ENCODE measurements at places on chromosomes 12 and 14.

GRCh38 chr12:80709811-80710726 is 2.6 kb downstream of the MYF6 start:
- DNase-seq = no peak

DNA sequence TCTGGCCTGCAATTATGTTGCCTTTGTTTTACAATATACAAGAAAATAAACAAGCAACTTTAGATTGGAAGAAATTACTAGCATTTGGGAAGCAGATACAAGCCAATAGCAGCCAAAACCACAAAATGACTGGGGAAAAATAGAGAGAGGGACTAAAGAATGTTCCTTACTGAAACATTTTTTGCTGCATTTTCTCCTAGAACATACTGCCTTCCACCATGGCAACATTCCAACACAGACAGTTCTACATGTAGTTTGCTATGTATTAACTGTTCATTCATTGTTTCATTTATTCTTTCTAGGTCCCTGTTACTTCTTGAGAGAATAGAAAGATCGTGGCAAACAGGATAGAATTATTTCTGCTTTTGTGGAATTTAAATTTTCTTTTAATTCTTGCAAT is 530.2 kb downstream of the RPS29 start:
- DNase-seq = no peak

- no peak for DNase-seq
Measured at GRCh38 chr12:122303068-122303467, 36.8 kb upstream of the VPS33A start.

DNA sequence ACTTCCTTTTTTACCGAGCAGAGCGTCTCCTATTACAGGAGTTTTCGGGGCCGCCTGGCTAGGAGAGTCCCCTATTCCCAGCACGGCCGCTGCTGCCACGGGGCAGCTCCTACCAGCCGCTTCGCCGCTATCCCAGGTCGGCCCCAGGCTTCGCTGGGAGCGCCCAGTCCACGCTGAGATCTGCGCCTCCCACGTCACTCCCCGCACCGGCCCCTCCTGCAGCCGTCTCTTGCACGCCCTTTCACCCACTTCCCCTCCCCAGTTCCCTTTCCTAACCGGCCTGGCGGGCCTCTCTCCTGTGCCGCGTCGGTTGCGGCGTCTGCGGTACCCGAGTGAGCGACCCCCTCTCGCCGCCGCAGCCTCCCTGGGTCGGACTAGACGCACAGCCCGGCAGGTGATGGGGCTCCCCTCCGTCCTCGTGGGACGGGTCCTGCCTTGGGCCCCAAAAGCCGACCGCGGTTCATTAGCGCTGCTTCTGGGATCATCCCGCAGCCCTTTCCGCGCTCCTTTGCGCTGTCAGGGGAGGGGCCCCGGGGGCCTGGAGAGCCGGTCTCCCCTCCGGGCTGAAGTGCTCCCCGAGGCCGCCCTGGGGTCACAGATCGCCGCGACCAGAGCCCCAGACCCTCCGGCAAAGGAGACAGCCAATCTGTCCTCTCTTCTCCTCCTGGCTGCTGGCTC is 1318.4 kb downstream of the TMEM121 start:
- no peak for DNase-seq

- DNase-seq = no peak
Measured at GRCh38 chr12:125282921-125283320, 217.7 kb downstream of the AACS start.

DNA sequence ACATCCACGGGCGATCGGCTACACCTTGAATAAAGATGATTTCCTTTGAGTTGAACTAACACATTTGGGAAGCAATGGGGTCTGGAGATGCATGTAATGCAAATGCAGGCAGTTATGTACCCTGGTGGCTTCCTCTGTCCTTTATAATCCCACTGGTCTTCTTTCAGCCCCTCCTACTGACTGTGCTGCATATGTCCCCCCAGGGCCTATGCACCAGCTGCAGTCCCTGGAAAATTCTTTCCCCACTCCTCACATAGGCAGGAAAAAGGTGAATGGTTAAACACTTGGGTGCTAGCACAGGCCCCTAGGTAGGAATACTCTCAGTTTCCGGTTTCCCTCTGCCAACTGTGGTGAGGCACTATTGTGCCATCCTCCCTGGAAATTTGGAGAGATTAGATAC is 294.8 kb upstream of the SOX5 start:
- no peak for DNase-seq

GRCh38 chr14:105498430-105499255 is 7.6 kb downstream of the TEDC1 start:
- no peak for DNase-seq

DNA sequence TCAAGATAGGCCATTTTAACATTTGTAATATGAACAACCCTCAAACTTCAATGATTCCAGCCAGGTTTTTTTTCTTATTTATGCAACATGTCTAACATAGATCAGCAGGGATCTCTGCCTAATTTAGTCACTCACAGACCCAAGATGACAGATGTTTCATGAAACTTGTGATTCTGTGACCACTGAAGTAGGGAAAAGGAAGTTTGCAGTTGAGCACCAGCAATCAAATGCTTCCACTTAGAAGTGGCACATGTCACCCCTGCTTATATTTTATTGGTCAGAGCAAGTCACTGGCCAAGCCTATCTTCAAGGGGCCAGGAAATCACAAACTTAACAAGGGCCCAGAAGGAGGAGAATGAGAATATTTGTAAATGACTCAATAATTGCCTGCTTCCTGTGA is 150.6 kb downstream of the BCAT1 start:
- DNase-seq = no peak

- DNase-seq = no peak
Measured at GRCh38 chr14:103133210-103134140, 10.2 kb downstream of the TNFAIP2 start.

- DNase-seq = no peak
Measured at GRCh38 chr12:15726027-15726877, 62.9 kb downstream of the EPS8 start.

DNA sequence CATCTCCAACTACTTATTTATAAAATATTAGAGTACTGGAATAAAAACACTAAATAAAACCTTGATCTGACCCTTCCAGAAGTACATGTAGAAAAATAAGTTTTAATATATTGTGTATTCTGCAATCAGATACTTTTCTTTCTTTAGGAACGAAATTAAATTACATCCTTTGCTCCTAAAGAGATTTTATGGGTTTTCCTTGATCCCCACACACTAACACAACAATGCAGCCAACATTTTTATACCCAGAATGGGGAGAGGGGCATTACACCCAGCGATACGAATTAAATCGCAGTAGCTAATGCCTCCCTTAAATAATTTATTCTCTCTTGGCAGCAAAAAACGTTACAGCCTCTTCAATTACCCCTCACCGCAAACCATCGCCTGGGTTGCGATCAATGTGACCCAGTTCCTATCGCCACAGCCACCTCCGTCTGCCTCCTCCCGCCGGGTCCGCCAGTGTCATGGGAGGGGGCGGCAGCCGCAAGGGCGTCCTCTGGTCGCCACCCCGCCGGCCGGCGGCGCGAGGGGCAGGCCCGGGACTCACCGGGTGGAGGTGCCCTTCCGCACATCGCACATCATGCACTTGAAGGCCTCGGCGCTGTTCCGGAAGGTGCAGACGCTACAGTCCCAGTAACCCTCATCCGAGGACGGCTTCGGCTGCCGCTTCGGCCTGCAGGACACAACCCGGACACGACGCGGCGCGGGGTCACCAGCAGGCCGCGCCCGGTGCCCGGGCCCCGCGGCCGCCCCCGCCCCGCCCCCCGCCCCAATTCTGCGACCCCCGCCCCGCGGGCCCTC is 796 bp downstream of the YAF2 start:
- peak; percentile 42 for DNase-seq

DNA sequence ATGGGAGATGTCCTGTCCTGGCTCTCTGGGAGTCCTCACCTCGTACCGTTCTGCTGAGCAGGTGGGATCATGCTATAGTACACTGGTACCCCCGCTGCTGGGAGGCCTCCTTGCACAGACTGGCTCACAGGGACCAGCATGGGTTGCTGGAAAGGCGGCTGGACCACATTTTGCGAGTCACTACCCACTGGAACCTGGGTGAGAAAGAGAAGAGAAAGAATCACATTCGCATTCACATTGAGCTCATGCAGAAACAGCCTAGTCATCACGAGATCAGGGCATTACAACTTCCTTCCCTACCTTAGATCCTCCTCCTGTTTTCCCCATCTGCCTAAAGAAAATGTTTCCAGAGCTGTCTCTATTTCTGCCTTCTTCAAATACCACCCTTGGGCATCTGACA is 17.3 kb upstream of the STAC3 start:
- DNase-seq = no peak

GRCh38 chr14:75860561-75861160 is 121.1 kb downstream of the TGFB3 start:
- no peak for DNase-seq

DNA sequence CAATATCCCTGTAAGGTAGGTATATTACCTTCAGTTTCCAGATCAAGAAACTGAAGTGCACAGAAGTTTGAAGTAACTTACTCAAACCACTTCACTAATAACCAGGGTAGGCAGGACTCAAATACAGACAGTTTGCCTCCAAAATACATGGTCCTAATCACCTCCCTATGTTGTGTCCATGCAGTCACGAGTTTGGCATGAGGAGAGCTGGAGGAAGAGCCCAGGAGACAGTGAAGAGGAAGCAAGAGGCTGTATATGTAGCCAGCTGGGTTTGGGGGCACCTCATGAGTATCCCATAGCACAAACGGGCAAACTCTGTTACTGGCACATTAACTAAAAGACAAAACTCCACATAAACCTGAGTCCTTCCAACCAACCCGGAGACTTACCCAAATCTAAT is 79.2 kb downstream of the DUSP16 start:
- no peak for DNase-seq

DNA sequence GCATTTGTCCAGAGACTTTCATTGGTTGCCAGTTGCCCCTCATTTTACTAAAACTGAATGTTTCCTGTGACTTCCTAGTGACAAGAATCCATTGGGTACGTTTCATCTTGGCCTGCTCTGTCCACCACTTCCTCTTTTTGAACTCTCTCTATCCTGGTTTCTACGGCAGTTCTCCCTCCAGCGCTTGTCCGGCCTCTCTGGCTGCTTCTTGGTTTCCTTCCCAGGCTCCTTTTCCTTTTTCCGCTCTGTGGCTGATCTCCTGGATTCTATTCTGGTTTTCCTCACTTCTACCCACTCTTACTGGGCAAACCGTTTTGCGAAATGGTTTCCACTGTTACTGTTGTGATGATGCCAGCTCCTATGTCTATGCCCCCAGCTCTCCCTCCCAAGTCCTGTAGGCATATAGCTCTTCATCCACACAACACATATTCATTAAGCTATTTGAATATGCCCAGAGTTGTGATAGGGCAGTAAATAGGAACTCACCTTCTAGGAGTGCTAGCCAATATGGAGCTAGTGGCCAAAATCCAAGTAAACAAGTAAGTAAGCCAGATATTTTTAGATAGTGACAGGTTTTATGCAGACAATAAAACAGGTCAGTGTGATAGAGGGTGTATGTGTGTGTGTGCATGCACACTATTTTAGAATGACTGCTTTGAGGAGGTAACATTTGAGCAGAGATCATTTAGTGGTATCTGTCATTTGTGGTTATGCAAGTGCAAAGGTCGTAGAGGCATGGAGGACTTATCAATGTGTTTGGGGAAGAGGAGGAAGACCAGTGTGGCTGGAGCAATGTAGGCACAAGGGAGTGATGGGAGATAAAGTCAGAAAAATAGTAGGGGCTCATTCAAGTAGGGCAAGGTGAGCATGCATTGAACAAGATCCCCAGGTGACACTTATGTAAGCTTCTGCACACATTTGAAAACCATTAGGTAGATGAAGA is 27.9 kb upstream of the CTDSP2 start:
- DNase-seq = no peak

DNA sequence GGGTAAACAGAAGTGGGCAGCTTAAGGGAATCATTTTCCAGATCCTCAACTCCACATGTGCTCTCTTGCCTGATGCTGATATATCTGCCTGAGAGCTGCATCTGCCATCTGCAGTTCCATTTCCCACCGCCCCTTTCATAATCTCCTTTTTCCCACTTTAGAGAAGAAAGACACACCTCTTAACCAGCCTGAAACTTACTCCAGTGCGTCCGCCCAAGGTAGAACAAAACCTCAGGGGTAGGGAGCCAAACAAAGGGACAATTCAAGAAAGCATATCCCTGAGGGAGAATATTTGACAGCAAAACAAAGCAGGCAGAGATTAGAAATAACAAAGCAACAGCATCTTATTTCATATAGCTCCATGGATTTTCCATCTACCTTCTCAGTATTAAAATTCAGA is 4.3 kb downstream of the MDM1 start:
- DNase-seq = no peak

DNA sequence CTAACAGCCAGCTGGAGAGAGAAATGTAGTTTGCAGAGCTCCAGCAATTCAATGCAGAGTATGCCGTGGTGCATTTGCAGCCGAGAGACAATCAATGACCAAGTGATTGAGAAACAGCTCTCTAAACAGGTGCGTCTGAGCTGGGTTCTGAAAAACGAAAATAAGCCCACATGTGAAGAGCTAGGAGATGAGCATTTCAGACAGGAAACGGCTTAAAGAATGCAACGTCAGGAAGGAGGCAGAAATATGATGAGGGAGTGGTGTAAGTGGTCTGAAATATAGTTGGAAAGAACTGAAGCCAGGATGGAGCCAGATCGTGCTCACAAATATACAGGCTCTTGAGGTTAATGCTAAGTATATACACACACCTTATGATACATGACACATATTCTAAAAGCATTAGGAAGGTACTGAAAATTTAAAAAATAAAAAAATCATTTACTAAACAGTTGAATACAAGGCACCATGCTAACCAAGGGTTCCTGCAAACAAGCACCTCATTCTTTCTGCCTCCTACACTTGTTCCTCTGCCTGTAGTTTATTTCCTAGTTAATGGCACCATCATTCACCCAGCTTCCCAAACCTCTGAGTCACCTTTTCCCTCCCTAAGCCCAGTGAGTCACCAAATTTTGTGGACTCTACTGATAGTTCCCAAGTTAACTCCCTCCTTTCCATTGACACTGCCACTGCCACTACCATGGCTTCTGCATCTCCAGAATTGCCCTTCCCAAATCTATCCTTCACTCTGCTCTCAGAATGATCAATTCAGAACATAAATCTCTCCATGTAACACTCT is 2.3 kb upstream of the GARIN2 start:
- DNase-seq = no peak
